RCC 7860 (cell line): ENCODE measurements at places on chromosomes 1 and 21.

- DNase-seq, result peak; percentile 46
These were observed 17.9 kb upstream of the ETV3 start for GRCh38 chr1:157156058-157156541.

- DNase-seq, result no peak
These were observed 30.1 kb upstream of the KCNK2 start for GRCh38 chr1:215052256-215053015.

DNA sequence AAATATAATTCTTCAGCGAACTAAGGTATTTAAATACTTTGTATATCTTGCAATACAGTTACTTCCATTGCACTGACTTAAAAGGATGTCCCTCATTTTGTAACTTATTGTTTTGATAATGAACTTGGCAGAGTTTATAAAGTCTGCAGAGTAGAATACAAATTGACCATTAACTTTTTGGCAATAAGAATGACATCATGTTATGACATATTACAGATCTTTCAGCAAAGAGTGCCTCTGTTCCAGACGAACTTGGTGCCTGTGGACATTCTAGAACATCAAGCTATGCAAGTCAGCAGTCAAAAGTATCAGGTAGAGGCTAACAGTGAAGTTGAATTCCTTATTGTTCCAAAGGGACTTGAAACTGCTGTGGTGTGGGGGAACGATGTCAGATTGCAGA is 32.9 kb downstream of the HENMT1 start:
- no peak for DNase-seq

GRCh38 chr1:54850737-54851136 is 36.3 kb downstream of the DHCR24 start:
- peak; percentile 93 for DNase-seq

GRCh38 chr1:18528616-18529015 is 47.9 kb downstream of the KLHDC7A start:
- DNase-seq, result no peak

- DNase-seq, result peak; percentile 47
These were observed 48.3 kb downstream of the DDR2 start for GRCh38 chr1:162680419-162681121.

GRCh38 chr1:115755456-115756370 is 12.8 kb downstream of the CASQ2 start:
- no peak for DNase-seq

DNA sequence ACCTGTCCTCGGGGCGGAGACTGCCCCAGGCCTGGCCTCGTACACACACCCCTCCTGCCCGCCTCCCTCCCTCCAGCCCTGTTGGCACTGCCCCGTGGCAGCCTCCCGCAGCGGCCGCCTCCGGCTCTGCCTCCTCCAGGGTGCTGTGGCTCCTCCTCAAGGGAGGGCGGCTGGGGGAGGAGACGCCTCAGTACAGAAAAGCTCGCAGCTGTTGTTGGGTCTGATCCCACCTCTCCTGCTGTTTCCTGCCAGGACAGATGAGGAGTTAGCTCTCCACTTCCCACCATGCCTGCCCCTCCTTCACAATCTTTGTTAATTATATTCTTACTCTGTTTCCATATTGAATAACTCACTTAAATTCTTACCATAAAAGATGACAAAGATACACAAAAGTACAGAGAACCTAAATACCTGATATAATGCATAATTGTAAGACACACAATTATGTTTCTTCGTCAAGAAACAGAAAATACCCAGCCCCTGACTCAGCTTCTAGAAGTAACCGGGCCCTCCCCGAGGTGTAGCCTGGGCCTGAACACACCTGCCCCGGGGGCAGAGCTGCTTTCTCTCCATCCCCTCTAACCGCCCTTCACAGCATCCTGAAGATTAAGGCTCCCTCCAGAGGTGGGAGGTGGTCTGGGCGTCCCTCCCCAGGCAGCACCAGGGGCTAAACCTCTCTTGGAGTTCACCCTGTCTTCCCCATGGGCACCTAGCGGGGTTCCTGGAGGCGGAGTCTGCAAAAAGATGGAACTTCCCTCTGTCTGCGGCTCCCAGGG is 30.6 kb upstream of the COL6A1 start:
- no peak for DNase-seq

DNA sequence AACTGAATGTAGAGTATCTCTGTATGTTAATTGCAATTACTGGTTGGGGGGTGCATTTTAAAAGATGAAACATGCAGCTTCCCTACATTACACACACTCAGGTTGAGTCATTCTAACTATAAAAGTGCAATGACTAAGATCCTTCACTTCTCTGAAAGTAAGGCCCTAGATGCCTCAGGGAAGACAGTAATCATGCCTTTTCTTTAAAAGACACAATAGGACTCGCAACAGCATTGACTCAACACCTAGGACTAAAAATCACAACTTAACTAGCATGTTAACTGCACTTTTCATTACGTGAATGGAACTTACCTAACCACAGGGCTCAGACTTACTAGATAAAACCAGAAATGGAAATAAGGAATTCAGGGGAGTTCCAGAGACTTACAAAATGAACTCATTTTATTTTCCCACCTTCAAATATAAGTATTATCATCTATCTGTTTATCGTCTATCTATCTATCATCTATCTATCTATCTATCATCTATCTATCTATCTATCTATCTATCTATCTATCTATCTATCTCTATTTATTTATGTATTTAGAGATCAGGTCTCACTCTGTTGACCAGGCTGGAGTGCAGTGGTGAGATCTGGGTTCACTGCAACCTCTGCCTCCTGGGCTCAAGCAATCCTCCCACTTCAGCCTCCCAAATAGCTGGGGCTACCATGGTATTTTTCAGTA is 47.8 kb downstream of the CHML start:
- peak; percentile 80 for DNase-seq

GRCh38 chr1:60697204-60697994 is 385.0 kb upstream of the NFIA start:
- no peak for DNase-seq

GRCh38 chr1:201268604-201269151 is 14.6 kb upstream of the PKP1 start:
- DNase-seq, result peak; percentile 87

GRCh38 chr1:11539850-11540772 is 61.2 kb downstream of the DISP3 start:
- DNase-seq, result no peak

DNA sequence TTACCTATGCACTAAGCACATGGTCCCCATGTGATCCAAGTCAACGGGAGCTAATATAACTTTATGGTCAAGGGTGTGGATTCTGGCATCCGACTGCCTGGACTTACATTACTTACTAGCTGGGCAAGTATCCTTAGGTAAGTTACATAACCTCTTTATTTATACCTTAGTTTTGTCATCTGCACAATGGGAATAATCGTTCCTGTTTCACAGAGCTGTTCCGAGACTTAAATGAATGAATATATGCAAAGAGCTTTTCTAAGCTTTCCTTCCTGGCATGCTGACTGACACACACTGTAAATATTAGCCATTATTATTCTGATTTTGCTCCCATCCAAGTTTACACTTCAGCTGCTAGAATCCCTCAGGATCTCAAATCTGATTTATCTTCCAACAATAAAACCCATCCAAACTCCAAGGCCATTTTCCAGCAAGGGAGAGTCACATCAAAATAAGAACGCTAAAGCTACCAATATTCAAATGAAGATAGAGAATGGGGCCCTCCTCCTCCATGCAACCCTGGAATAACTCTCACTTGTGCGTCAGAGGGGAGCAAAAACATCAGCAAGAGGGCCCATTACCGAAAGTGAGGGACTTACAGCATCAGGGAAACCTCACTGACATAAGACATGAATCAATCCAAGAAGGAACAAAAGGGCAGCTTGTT is 115.6 kb upstream of the KAZN start:
- DNase-seq, result no peak
